ENCODE measurements at places on chromosomes 4 and X.

DNA sequence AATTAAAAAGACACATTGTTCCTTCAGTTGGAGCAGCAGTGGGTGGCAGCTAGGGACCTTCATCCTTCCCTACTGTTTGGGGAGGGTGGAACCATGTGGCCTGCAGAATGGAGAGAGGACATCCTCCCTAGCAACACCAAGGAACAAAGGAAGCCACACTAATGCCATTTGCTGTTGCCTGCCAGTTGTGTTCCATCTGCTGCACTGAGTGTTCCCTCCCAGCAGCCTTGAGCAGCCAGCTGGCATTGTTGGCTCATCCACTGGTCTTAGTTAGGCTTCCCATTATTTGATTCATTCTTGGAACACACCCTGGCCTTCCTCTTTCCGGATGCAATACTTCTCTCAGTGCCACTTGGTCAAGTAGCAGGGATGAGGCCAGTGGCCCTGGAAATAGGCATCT lies 25.0 kb upstream of the HMGB3 start:
- DNase-seq: no peak

DNA sequence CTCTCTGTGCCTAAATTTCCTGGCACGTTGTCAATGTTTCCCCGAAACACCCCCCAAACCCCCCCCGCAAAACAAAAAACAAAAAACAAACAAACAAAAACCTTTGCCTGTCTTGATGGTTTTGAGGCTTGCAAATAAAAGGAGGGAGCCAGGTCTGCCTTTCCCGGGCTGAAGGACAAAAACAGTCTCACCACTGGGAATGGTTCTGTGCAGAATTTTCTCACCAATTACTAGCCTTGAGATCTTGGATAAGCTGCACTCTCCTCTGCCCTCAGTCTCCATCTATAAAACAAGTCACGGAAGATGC lies 15.5 kb downstream of the NKX3-2 start:
- DNase-seq: no peak

GRCh38 chrX:107672955-107673378 lies 44.7 kb downstream of the PRPS1 start:
- peak; percentile 53 for DNase-seq

GRCh38 chr4:81227968-81228367 lies 12.9 kb upstream of the PRKG2 start:
- DNase-seq: no peak

- DNase-seq: no peak
Measured at GRCh38 chr4:73612032-73612431, 8.2 kb downstream of the RASSF6 start.

Measured in NCI-H2227 treated with DMSO at 0.1 percent for 48 hours (cell line).